NCI-H748 treated with DMSO at 0.1 percent for 48 hours (cell line): ENCODE measurements at places on chromosomes 3 and 15.

DNA sequence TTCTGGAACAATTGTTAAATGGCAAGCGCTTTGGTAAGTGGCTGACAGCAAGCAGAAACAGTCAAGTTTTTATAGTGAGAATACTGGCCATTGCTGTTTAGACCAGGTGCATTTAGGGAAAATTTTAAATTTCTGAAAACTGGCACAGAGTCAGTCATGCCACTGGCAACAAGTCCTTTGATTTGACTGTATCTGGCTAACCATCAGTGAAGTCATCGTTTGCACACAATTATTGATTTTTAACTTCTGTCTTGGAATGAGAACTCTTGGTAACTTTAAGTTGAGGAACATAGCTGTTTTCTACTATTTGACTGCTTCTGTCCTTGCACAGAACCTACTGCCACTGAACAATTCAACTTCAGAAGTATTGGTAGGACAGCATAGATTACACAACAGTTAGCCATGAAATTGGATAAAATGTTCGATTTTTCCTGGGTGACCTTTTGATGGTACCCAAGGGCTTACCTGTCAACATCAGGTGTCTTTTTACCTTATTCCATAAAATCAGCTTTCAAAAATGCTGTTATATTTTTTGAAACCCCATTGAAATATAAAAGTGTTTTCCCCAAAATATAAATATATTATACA lies 225.0 kb downstream of the PDZRN3 start:
- DNase-seq, result no peak

DNA sequence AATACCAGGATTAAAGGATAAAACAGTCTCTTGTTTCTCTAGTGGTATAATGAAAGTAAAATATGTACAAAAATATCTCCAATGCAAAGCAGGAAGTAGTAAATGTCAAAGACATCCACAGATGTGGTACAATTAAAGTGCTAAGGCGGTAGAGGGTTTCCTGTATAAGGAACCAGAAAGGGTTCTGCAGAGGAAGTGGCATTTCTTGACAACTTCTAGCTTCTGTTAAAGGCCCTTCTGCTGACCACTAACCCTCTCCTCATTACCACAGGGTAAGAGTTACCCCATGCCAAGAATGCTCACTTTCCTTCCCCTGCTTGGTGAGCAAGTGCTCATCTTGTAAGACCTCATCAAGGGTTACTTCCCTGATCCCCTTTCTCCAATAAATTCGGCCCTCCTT lies 883.6 kb upstream of the NR2F2 start:
- DNase-seq, result no peak

GRCh38 chr15:34812369-34812768 lies 17.0 kb upstream of the ACTC1 start:
- DNase-seq, result no peak

- no peak for DNase-seq
Observed at GRCh38 chr3:64444490-64445108, 219.3 kb upstream of the PRICKLE2 start.

GRCh38 chr3:103803787-103804186 lies 1369.0 kb downstream of the ZPLD1 start:
- no peak for DNase-seq

- no peak for DNase-seq
Observed at GRCh38 chr3:54131890-54132289, 9.5 kb downstream of the CACNA2D3 start.

GRCh38 chr15:74136814-74137536 lies 6.6 kb downstream of the ISLR2 start:
- DNase-seq, result no peak

DNA sequence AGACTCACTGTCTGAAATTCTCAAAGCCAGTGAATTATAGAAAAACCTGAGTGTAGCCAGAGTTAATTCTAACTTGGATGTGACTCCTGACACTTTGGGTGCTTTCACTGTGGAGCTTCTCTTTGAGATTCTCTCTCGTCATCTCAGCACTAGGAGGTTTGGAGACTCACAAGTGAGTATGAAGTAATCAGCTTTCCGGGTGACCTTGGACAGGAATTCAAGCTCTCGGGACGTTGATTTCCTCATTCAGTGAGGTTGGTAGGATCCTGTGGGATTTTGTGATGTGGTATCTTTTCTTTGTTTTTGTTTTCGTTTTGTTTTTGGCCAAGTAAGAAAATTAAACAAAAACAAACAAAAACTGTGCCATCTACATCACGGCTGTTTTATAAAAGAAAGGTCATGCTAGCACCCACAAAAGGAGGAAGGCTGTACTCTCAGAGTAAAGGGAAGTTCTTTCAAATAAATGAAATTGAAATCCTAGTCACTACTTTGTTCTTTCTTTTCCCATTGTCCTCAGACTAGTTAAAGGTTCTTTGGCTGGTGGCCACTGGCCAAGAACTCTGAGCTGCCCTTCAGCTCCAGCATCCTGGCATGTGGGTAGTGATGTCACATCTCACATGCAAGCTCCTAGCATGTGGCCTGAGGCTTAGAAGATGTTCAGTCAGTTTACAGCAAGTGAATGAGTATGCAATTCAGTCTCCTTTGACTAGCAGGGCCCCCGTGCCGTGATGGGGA lies 263.3 kb upstream of the TPM1 start:
- DNase-seq, result no peak

DNA sequence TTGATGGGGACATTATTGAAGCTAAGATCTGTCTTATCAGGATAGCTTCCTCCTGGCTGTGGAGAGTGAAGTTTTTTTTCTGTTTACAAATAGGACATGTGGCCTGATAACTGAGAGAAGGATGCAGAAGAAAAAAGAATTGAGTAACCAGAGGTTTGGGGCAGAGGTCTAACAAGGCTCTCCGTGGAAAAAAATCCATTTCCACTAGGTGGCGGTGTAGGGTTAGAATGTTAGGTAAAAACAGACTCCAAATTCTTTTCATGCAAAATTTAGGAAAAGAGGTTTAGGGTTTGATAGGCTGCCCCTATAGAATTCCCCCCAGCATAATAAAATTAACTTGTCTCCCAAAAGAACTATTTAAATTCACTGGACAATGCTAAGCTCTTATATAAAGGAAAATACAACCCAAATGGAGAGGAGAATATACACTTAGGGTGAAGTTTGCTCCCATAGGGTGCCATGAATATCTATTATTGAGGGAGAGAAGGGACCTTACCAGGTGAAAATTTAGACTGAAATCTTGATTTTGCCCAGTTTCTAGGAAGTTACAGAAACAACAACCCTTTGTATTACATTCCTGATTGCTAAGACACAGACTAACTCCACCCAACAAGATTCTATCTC lies 1560.4 kb downstream of the OTOL1 start:
- DNase-seq, result no peak
